ENCODE measurements at places on chromosomes 1 and 21.

GRCh38 chr1:162844153-162844552, 16.8 kb downstream of the CCDC190 start:
- no peaks in the 10 kb centered on the region for H3K36me3 ChIP-seq
- peaks cover 2% of the 10 kb centered on the region for H3K4me1 ChIP-seq
- no peak overlapping the region for H3K4me3 ChIP-seq
- DNase-seq, result no peak
- H3K27me3 ChIP-seq, result no peaks in the 10 kb centered on the region

DNA sequence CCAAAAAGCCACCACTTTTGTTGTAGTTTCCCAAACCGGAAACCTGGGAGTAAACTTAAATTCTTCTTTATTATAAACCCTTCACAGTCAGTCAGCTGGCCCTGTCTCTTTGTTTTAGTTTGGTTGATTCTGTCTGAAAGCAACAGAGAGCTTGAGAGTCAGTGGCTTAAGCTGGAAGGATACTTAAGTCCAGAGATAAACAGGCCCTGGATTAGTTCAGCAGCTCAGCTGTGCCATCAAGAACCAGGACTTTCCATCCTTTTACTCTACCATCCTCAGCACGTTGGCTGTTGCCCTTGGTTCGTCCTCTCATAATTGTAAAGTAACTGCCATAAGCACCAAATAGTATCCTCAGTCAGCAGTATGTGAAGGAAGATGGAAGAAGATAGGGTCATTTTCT, 4.5 kb downstream of the DESI2 start:
- H3K4me3 ChIP-seq, result no peak overlapping the region
- no peak for DNase-seq
- no peak overlapping the region for H3K27ac ChIP-seq
- H3K27me3 ChIP-seq, result no peaks in the 10 kb centered on the region

- no peak overlapping the region for H3K4me3 ChIP-seq
- DNase-seq, result no peak
- H3K4me1 ChIP-seq, result no peaks in the 10 kb centered on the region
- H3K27me3 ChIP-seq, result no peaks in the 10 kb centered on the region
These were observed 302.2 kb downstream of the NTNG1 start for GRCh38 chr1:107443027-107443426.

GRCh38 chr1:42335809-42336518, 929 bp upstream of the FOXJ3 start:
- H3K4me1 ChIP-seq, result no peaks in the 10 kb centered on the region
- DNase-seq, result peak; percentile 69
- peak overlapping the region; percentile 81 for H3K27ac ChIP-seq
- H3K4me3 ChIP-seq, result peak overlapping the region; percentile 96
- H3K36me3 ChIP-seq, result no peaks in the 10 kb centered on the region
- H3K27me3 ChIP-seq, result no peaks in the 10 kb centered on the region

DNA sequence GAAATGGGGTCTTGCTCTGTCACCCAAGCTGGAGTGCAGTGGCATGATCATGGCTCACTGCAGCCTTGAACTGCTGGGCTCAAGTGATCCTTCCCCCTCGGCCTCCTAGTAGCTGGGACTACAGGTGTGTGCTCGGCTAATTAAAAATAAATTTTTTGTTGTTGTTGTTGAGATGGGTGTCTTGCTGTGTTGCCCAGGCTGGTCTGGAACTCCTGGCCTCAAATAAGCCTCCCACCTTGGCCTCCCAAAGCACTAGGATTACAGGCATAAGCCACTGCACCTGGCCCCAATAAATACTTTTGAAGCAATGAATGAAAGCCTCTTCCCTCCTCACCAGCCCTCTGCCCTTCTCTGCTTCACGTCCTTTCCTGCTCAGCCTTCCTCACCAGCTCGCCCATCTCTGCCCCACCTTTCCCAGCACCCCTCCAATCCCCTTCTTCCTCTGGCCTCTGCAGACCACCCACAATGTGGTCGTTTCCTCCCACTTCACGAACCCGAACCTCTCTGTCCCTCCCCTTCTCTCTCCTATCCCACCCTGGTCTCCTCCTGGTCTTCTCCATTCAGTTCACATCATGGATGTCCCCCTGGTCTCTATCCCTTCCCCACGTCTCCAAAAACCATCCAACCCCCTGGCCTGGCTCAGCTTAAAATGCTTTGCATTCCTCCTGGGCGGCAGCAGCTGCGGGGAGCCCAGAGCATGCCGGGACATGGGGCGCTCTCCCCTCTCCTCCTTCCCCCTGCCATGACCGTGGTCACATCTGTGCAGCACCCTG, 38.4 kb downstream of the RAP1GAP start:
- no peak for DNase-seq
- no peaks in the 10 kb centered on the region for H3K36me3 ChIP-seq
- peaks cover 45% of the 10 kb centered on the region for H3K4me1 ChIP-seq
- no peak overlapping the region for H3K27ac ChIP-seq

- H3K27ac ChIP-seq, result no peak overlapping the region
- peaks cover 43% of the 10 kb centered on the region for H3K36me3 ChIP-seq
- H3K4me3 ChIP-seq, result no peak overlapping the region
- H3K27me3 ChIP-seq, result no peaks in the 10 kb centered on the region
- DNase-seq, result peak; percentile 70
These were observed 31.9 kb downstream of the ZMYM1 start for GRCh38 chr1:35111106-35111505.

DNA sequence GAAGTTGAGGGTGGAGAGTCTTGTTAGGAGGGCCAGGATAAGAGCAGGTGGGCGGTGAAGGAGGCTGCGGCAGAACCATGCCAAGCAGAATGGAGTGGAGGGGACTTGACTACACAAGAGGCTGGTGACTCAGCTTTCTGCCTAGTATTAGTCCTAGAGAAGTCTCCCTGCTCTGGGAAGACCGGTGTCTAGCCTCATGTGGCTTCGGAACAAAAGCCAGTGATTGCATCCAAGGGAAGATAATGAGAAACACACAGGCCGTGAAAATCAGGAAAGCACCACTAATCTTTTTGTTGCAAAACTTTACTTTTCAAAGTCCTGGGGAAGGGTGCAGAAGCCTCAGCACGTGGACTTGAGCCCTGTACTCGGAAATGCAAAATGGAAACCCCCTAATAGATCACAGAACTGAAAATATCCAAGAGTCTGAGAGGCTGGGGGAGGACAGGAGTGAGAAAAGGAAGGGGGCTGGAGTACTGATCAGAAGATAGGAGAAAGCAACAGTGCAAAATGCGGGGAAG, 31.4 kb downstream of the DDR2 start:
- DNase-seq, result peak; percentile 90
- H3K4me1 ChIP-seq, result peaks cover 4% of the 10 kb centered on the region
- H3K27ac ChIP-seq, result peak overlapping the region; percentile 39
- H3K27me3 ChIP-seq, result no peaks in the 10 kb centered on the region
- no peak overlapping the region for H3K4me3 ChIP-seq
- peaks cover 3% of the 10 kb centered on the region for H3K36me3 ChIP-seq

- no peaks in the 10 kb centered on the region for H3K4me1 ChIP-seq
- H3K27ac ChIP-seq, result no peak overlapping the region
- DNase-seq, result no peak
- peaks cover 27% of the 10 kb centered on the region for H3K27me3 ChIP-seq
- no peak overlapping the region for H3K4me3 ChIP-seq
- no peaks in the 10 kb centered on the region for H3K36me3 ChIP-seq
These were observed 712.3 kb downstream of the PTPRU start for GRCh38 chr1:29948581-29948980.

DNA sequence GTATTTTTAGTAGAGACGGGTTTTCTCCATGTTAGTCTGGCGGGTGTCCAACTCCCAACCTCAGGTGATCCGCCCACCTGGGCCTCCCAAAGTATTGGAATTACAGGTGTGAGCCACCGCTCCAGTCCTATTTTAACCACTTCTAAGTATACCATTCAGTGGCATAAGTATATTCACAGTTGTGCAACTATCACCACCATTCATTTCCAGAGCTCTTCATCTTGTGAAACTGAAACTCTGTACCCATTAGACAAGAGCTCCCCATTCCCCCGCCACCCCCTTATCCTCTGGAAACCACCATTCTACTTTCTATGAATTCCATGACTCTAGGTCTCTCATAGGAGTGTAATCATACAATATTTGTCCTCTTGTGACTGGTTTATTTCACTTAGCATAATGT, 40.2 kb upstream of the CAMTA1 start:
- peaks cover 5% of the 10 kb centered on the region for H3K27me3 ChIP-seq
- H3K27ac ChIP-seq, result no peak overlapping the region
- peaks cover 14% of the 10 kb centered on the region for H3K4me1 ChIP-seq
- no peak for DNase-seq
- no peaks in the 10 kb centered on the region for H3K36me3 ChIP-seq

DNA sequence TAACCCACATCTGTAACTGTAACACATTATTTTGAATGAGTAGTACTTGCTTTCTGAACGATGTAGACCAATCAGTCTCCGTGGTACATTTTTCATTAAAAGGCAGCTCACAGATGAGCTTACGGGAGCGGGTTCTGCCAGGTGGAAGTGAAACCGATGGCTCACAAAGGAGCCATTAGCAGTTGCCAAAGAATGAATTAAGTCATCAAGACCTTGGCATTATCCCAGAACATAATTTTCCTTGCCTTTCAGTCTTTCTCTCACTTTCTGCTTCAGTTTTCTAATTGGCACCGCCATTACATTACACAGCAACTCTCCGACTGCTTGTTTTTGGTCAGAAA, 33.5 kb upstream of the UTS2 start:
- peaks cover 14% of the 10 kb centered on the region for H3K27me3 ChIP-seq
- DNase-seq, result no peak
- H3K27ac ChIP-seq, result no peak overlapping the region
- H3K36me3 ChIP-seq, result no peaks in the 10 kb centered on the region
- no peaks in the 10 kb centered on the region for H3K4me1 ChIP-seq
- H3K4me3 ChIP-seq, result no peak overlapping the region

DNA sequence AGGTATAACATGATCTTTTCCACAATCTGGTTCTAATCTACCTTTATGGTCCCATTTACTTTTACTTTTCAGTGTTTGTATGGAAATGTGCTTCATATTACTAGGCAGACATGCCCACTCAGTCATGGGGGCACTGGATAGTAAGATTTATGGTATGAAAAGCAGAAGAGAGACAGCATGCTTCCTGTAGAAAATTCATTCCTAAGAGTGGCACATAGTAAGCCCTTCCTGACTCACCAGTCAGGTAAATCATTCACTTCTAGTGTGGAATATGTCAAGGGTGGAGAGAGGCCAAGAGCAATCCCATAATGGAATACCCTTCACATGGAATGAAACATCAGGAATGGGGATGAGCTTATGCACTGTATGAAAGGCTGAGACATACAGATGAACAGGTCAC, 49.5 kb upstream of the BCL10 start:
- H3K36me3 ChIP-seq, result peaks cover 3% of the 10 kb centered on the region
- H3K4me3 ChIP-seq, result no peak overlapping the region
- no peak for DNase-seq
- peaks cover 17% of the 10 kb centered on the region for H3K4me1 ChIP-seq

GRCh38 chr1:201147396-201148015, 6.8 kb downstream of the TMEM9 start:
- no peak for DNase-seq
- H3K4me1 ChIP-seq, result no peaks in the 10 kb centered on the region
- H3K4me3 ChIP-seq, result no peak overlapping the region

DNA sequence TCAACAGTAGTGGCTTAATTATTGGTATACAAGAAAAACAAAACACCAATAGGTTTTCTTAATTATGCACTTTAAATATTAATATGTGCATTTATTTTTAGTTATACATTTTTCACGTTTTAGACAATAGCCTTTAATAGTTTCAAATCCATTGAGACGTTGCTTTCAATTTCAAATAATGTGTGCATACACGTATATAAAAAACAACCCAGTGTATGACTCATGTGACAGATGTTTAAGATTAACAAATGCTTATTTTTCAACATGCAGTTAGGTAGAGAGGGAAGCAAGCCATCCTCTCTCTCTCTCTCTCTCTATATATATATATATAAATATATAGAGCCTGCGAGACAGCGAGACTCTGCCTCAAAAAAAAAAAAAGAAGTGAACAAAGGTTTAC, 24.3 kb downstream of the EYA3 start:
- H3K4me1 ChIP-seq, result peaks cover 5% of the 10 kb centered on the region
- H3K27ac ChIP-seq, result no peak overlapping the region
- H3K27me3 ChIP-seq, result no peaks in the 10 kb centered on the region
- no peaks in the 10 kb centered on the region for H3K36me3 ChIP-seq
- DNase-seq, result peak; percentile 72

GRCh38 chr1:89457046-89457445, 67.6 kb upstream of the LRRC8B start:
- H3K36me3 ChIP-seq, result no peaks in the 10 kb centered on the region
- H3K4me3 ChIP-seq, result no peak overlapping the region
- no peak for DNase-seq
- no peak overlapping the region for H3K27ac ChIP-seq

GRCh38 chr1:59290193-59290949, 6.5 kb upstream of the FGGY start:
- peak; percentile 58 for DNase-seq
- H3K36me3 ChIP-seq, result no peaks in the 10 kb centered on the region
- peaks cover 3% of the 10 kb centered on the region for H3K4me1 ChIP-seq
- no peak overlapping the region for H3K27ac ChIP-seq
- H3K4me3 ChIP-seq, result no peak overlapping the region

GRCh38 chr1:118333601-118334210, 148.7 kb upstream of the SPAG17 start:
- H3K36me3 ChIP-seq, result no peaks in the 10 kb centered on the region
- no peak overlapping the region for H3K27ac ChIP-seq
- H3K4me1 ChIP-seq, result peaks cover 3% of the 10 kb centered on the region
- H3K27me3 ChIP-seq, result no peaks in the 10 kb centered on the region
- no peak overlapping the region for H3K4me3 ChIP-seq
- no peak for DNase-seq

DNA sequence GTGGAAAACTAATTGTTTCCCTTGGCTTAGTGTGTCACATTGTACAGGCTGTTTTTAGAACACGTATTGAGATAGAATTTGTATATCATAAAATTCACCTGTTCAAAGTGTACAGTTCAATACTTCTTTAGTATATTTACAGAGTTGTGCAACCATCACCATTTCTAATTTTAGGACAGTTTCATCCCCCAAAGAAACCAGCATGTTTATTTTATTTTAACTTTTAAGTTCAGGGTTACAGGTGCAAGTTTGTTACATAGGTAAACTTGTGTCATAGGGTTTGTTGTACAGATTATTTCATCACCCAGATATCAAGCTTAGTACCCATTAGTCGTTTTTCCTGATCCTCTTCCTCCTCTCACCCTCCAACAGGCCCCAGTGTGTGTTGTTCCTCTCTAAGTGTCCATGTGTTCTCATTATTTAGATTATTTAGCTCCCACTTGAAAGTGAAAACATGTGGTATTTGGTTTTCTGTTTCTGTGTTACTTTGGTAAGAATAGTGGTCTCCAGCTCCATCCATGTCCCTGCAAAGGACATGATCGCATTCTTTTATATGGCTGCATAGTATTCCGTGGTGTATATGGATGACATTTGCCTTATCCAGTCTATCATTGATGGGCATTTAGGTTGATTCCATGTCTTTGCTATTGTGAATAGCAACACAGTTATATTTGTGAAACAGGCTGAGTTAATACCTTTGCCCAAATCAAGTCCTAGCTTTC, 35.2 kb upstream of the DHCR24 start:
- no peak overlapping the region for H3K27ac ChIP-seq
- peaks cover 16% of the 10 kb centered on the region for H3K27me3 ChIP-seq
- no peak overlapping the region for H3K4me3 ChIP-seq

- H3K36me3 ChIP-seq, result no peaks in the 10 kb centered on the region
- no peaks in the 10 kb centered on the region for H3K4me1 ChIP-seq
- no peak overlapping the region for H3K27ac ChIP-seq
- no peak overlapping the region for H3K4me3 ChIP-seq
- no peak for DNase-seq
These were observed 121.8 kb upstream of the KCNK1 start for GRCh38 chr1:233491953-233492620.

GRCh38 chr1:107677697-107678096, 287.3 kb downstream of the VAV3 start:
- no peaks in the 10 kb centered on the region for H3K4me1 ChIP-seq
- no peak for DNase-seq
- no peaks in the 10 kb centered on the region for H3K36me3 ChIP-seq
- H3K27me3 ChIP-seq, result no peaks in the 10 kb centered on the region

Data from mesenchymal stem cell (in vitro differentiated cells and primary cell).